ENCODE measurements at places on chromosomes 6 and 20. TPM values are rescaled to one million over a fixed set of nuclear protein-coding genes. Genes with fewer than 3 reads are reported as not detected.

DNA sequence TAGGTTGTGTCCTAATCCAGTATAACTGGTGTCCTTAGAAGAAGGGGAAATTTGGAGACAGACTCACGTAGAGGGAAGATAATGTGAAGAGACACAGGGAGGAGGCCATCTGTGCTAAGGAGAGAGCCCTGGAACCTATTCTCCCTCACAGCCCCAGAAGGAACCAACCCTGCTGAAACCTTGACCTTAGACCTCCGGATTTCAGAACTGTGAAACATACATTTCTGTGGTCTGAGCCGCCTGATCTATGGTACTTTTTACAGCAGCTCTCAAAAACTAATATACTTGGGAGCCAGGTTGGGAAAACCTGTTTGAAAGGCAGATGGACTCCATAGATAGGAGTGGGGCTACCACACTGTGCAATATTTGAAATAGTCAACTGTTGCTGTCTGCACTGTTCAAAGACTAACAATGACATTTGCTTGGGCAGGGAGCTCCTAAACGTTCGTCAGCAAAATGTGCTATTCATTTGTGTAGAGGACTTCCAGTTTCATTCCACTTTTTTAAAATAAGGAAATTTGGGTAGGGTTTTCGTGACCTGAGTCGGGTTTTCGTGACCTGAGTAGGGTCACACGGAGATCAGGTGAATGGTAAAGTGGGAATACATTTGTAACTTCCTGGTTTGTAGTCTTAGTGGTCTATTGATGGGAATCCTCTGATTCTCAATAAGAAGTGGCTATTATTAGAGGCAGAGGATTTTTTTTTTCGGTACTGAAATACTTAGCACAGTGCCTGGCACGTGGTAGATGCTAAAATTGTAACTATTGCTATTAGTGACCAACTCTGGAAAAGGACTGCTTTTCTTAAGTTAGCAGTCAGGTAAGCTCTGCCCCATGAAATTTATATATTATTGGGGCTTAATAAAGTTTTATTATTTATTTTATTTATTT is 11.4 kb downstream of the TAGAP start:
- no peak overlapping the region for H3K4me3 ChIP-seq
- no peak for DNase-seq
- peak overlapping the region; percentile 21 for H3K27ac ChIP-seq
- H3K27me3 ChIP-seq: no peaks in the 10 kb centered on the region

DNA sequence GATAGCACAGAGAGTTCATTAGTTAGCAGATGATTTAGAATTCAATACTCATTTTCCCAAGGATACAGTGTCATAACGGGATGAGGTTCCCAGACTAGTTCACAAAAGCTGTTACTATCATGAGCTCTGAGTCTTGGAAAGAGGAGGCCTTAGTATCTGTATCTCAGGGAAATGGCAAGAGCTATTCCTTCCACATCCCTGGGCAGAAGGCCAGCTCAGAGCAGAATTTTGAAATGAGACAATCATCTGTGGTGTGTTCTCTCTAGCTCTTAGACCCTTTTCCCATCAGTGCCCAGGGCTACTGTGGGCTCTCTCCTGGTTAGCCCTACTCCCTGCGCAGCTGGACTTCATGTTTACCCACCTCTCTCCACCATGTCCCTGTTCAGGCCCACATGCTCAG is 64.5 kb downstream of the JAG1 start:
- no peak for DNase-seq
- H3K4me1 ChIP-seq: no peaks in the 10 kb centered on the region
- H3K4me3 ChIP-seq: no peak overlapping the region
- H3K27me3 ChIP-seq: no peaks in the 10 kb centered on the region
- peaks cover 2% of the 10 kb centered on the region for H3K36me3 ChIP-seq

DNA sequence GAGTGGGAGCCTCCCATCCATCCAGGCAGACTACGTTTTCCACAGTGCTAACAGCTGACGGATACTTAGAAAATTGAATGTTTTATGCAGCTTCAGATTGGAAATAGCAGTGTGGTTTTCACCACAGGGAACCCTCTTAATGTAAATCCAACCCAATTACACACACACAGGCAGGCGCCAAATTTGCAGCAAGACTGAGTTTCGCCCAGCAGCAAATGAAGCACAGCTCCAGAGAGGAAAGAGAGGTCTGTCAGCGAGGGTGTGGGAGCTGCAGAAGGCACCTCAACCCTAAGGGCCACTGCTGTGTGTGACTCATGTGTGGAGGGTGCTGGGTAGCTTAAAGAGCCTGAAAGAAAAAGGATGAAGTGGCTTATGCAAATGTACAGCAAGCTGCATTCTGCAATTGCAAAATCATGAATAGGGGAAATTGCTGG is 365.7 kb downstream of the MAFB start:
- no peak overlapping the region for H3K4me3 ChIP-seq
- no peaks in the 10 kb centered on the region for H3K4me1 ChIP-seq
- DNase-seq: no peak
- H3K36me3 ChIP-seq: no peaks in the 10 kb centered on the region
- H3K27me3 ChIP-seq: no peaks in the 10 kb centered on the region
- H3K27ac ChIP-seq: no peak overlapping the region

DNA sequence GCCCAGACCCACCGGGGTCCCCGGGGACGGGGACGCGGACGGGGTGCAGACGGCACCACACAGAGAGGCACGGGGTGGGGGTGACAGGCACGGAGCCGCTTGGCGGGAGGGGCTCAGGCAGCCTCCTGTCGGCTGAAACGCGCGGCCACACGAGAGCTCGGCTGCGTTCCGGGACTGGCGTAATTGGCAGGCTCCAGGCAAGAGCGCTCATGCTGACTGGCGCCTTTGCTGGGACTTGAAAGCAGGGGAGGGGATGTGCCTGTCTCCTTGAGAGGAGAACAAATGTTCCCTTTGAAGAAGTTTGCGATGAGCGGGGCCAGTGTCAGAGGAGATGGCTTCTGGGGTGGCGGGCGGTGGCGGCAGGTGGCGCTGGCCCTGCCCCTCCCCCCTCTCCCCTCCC is 25.8 kb downstream of the BHLHE23 start:
- H3K36me3 ChIP-seq: no peaks in the 10 kb centered on the region
- no peak overlapping the region for H3K4me3 ChIP-seq
- H3K27ac ChIP-seq: no peak overlapping the region
- peaks cover 54% of the 10 kb centered on the region for H3K27me3 ChIP-seq

DNA sequence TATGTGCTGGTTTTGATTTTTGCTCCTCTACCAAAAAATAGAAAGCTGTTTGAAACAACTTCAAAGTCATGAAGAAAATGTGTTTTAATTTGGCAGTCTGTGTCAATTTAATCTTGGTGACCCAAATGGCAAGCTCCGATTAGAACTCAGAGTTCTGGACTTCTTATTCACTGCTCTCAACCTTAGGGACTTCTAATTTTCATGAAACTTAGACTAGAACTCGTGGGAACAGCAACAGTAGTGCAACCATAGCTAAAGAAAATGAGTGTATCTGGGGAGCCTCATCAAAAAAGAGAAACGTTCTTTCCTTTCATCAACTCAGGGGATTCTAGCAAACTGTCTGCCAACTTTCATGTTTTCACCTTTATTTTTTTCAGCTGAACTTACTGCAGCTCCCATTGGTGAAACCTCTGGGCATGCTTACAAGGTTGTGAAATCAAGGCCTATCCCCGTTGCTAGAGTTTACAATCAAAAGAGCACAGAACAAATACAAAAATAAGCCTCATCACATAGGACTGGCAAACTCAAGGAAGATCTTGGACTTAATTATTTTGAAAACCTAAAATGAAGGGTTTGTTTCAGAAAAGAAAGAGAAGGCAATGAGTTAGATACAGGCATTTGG is 114.0 kb upstream of the HSF2 start:
- H3K27me3 ChIP-seq: no peaks in the 10 kb centered on the region
- no peaks in the 10 kb centered on the region for H3K36me3 ChIP-seq
- DNase-seq: no peak

DNA sequence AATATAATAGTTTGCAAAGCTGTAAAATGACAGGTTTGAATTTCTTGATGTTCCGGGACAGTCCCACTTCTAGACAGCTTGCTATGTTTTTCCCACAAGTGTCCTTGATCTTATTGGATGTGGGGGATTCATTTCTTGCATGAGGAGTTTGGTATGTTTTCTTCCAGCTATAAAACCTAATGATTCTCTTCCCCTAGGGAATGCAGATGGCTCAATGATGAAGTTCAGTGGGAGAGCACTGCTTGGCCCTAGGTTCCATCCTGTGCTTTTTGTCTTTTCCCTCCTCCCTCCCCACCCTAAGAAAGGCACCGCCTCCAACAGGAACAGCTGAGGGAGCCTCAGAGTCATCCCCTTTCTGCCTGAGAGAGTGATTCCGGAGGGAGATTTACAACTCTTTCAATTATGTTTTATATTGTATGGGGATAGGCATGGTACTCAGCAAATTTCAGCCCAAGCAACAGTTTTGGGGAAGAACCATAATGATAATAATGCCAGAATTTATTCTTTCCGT is 149.2 kb downstream of the PHACTR1 start:
- no peak overlapping the region for H3K27ac ChIP-seq
- H3K36me3 ChIP-seq: no peaks in the 10 kb centered on the region
- H3K27me3 ChIP-seq: peaks cover 4% of the 10 kb centered on the region
- no peak overlapping the region for H3K4me3 ChIP-seq
- DNase-seq: no peak

DNA sequence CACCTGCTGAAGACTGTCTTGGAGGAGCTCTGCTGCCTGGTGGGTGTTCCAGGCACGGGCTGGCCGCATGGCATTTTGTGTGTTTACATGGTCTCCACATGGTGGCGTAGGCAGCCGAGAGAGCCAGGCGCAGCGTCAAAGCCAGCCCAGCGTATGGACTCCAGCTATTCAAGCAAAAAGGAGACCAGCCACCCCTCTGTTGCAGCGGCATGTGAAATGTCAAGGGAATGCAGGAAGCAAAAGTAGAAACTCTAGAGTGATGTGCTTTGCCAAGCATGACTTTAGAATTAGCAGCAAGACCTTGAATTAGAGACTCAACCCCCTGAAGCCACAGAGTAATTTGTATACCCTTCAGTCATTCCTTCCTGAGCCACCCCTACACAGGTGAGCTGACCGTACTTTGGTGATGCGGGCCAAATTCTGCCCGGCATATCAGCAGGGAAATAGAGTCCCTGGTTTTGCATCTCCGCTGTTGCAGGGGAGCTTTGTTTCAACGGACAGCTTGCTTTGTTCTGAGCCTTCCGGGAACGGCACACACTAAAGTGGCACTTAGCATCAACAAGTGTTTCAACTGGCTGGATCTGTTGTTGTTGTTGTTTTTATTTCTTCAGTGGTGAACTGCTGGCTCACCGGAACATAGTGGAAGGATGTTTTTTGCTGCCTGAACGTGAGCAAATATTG is 48.5 kb downstream of the FNDC1 start:
- H3K36me3 ChIP-seq: no peaks in the 10 kb centered on the region
- no peaks in the 10 kb centered on the region for H3K27me3 ChIP-seq
- no peak overlapping the region for H3K27ac ChIP-seq
- no peak for DNase-seq

DNA sequence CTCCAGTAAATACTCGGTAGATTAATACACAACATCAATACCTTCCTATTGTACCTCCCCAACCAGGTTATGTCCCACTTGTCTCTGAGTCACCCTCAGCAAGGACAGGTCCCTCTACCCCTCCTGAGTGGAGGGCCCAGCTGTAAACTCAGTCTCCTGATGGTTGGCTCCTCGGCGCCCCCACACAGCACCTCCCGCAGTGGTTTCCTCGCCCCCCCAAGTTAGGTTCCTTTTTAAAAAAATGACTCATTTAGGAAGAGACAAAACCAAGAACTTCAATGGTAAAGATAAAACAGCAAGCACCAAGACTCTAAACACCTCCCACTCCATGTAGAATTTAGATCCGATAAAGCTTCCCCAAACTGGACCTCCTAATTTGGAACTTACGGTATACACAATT is 83.5 kb downstream of the TRERF1 start:
- DNase-seq: peak; percentile 28
- peak overlapping the region; percentile 36 for H3K4me3 ChIP-seq
- H3K27ac ChIP-seq: peak overlapping the region; percentile 74
- no peaks in the 10 kb centered on the region for H3K27me3 ChIP-seq
- H3K4me1 ChIP-seq: peaks cover 74% of the 10 kb centered on the region
- H3K36me3 ChIP-seq: no peaks in the 10 kb centered on the region

DNA sequence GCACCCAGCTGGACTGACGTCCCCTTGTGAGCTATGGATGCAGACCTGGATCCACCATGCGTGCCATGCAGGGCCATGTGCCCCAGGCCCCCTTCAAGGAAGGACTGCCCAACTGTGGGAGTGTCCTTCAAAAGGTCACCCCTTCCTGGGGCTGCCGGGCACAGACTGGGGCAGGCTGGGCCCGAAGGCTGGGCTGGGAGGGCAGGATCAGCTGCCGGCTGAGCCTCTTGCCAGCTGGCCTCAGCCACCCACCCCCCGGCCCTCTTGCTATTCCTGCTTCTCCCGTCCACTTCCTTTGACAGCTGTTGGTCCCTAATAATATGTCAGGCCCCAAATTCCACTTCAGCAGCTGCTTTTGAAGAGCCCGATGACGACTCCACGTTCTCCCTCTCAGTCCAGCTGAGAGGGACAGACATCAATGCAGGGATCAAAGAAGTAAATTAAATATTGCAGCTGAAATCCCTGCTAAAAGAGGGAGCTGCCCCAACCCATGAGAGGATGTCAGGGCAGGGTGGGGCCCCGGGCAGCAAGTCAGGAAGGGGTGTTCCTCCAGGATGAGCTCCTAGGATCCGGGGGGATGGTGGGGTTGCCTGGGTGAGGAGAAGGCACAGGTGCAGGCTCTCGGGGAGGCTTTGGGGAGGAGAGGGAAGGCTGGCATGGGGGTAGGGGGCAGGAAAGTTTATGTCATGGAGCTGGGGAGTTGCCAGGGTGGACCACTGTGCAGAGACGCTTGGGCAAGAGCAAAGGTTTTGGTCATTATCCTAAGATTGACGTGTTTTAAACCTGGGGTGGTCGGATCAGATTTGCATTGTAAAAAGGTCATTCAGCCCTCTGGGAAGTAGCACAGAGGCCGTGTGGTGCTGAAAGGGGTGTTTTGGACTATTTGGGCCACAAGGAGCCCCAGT is 185.0 kb downstream of the ANKRD60 start:
- H3K4me1 ChIP-seq: no peaks in the 10 kb centered on the region
- no peak for DNase-seq
- H3K4me3 ChIP-seq: no peak overlapping the region
- H3K27ac ChIP-seq: no peak overlapping the region
- no peaks in the 10 kb centered on the region for H3K27me3 ChIP-seq

GRCh38 chr20:3681352-3681930 is 369 bp downstream of the ADAM33 start:
- peaks cover 38% of the 10 kb centered on the region for H3K27me3 ChIP-seq
- peaks cover 8% of the 10 kb centered on the region for H3K4me1 ChIP-seq
- no peak overlapping the region for H3K4me3 ChIP-seq
- no peaks in the 10 kb centered on the region for H3K36me3 ChIP-seq
- DNase-seq: no peak
- H3K27ac ChIP-seq: no peak overlapping the region

GRCh38 chr6:72649032-72649984 is 27.4 kb downstream of the KCNQ5 start:
- no peaks in the 10 kb centered on the region for H3K4me1 ChIP-seq

GRCh38 chr6:149766156-149766769 is 16.7 kb downstream of the PCMT1 start:
- H3K4me3 ChIP-seq: no peak overlapping the region
- H3K27ac ChIP-seq: no peak overlapping the region
- H3K27me3 ChIP-seq: no peaks in the 10 kb centered on the region
- DNase-seq: no peak
- peaks cover 20% of the 10 kb centered on the region for H3K36me3 ChIP-seq
- no peaks in the 10 kb centered on the region for H3K4me1 ChIP-seq

- no peak overlapping the region for H3K27ac ChIP-seq
- DNase-seq: no peak
- no peak overlapping the region for H3K4me3 ChIP-seq
These were observed 71.9 kb downstream of the PHACTR3 start for GRCh38 chr20:59676126-59676850.

Gene FAM209B
- 3.9 TPM for total RNA-seq

Gene PAK5
- total RNA-seq: not detected

Gene BPIFB1
- not detected for total RNA-seq
